ENCODE measurements at places on chromosomes 7 and 10.

DNA sequence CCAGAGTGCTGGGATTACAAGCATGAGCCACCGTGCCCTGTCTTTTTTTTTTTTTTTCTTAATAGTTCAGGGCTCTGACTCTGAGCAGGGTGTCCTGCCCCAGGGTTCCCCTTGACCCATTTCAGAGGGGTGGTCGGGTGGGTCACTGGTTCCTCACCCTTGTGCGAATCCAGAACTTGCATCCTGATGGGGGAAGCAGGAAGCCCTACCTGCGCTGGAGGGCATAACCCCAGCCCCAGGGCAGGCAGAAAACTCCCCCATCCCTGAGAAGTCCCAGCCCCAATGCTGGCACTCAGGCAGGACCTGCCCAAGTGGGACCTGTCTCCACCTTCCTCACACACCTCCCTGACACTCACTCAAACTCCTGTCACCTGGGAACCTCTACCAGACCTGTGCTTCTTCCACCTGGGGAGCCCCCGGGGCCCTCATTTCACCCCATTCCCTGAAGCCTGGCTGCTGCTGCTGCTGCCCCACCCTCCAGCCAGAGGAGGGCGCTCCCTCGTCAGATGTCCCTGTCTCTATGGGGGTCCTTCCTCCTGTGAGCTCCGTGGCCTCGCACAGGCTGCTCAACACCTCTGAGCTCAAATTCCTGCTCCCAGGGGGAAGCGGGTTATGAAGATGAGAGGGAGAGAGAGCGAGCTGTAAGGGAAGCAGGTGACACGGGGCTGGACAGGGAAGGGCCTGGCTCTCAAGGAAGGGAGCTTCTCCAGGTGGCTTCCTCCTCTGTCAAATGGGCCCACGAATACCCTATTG lies 15.1 kb upstream of the ZNF273 start:
- DNase-seq = peak; percentile 60

DNA sequence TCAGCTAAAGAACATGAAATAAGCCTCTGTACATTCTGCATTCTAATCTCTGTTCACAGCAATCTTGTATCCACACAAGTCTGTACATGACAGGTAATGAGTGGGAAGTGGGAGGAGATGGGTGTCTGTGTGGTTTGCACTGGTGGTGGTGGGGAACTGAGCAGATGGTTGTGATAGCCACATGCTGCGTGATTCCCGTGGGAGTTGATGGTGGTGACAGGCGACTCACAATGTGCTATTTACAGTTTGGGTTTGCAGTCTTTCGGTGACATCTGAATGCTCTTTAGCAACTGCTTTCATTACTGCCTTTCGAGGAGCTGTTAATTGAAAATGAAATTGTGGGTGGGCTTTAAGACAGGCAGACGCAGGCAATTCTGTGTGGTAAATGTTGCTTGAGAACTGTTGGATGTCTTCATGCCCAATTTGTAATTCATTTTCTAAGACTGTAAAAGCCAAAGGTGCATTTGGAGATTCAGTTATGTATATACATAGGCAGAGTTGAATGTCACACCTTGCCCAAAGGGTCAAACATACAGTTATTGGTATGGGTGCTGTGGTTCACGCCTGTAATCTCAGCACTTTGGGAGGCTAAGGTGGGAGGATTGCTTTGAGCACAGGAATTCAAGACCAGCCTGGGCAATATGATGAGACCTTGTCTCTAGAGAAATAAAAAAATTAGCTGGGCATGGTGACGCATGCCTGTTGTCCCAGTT lies 308.2 kb downstream of the AUTS2 start:
- peak; percentile 5 for DNase-seq

GRCh38 chr7:4959306-4959705 lies 319 bp upstream of the MMD2 start:
- DNase-seq = no peak

GRCh38 chr7:5607951-5608656 lies 173.4 kb downstream of the RNF216 start:
- DNase-seq = no peak

GRCh38 chr7:1987591-1988532 lies 244.9 kb downstream of the MAD1L1 start:
- peak; percentile 14 for DNase-seq

DNA sequence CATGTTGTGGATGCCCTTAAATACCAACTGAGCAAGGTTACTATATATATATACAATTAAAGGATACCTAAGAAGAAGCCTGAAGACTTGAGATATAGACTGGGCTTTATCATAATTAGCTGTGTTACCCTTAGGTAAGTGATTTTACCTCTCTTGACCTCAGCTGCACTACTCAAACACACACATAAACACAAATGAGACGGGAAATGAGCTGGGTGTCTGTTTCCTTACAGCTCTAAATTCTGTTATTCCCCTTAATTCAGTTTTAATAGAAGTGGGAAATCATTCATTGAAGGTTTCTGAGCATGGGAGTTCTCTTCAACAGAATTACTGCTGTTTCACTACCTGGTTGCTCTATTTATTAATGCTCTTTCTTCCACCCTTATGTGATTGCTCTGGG lies 60.7 kb downstream of the GBF1 start:
- DNase-seq = no peak

- no peak for DNase-seq
Observed at GRCh38 chr10:21712975-21713374, 178.9 kb downstream of the MLLT10 start.

DNA sequence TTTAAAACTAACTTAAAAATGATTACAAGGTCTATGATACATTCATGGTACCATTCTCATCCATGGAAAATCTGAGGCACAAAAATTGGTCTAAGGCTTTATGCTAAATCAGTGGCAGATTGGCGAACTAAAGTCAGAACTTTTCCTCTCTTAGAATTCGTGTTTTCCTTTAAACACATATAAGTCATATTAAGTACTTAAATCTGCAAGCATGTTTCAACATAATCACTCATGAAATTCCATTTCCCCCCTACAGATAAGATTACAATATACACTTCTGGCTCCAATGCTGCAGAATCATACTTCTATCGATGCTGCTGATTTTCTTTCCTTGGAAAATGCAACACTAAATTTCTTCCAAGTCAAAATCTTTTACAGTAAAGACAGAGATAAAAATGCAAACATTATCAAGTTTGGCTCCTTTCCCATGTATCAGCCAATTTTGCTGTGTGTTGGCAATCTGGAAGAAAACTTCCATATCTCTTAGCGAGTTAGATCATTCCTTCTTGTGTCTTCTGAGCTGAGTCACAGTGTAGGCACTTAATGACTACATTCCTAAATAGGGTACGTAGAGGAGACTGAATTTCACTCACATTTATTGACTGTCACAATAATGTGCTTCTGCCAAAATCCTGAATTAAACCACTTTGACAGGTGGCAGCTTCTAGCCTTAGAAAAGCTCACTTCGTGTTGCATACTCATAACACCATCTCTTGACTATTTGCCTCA lies 76.4 kb upstream of the LRRC17 start:
- no peak for DNase-seq

DNA sequence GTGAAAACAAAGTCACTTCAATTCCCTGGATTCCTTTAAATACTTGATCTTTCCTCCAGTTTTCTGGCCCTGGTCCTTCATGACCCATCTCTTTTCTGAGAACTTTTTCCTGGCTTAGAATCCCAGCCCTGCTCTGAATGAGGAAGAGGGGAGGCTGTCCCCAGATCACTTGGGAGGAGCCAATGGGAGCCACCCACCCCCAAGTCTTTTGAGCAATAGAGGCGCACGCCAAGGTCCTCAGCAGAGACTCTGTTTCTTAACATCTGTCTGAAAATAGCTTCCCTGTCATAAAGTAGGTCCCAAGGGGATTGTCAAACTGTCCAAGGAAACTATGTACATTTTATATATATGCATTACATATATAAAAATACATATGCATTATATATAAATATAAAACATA lies 126.8 kb downstream of the ADRA2A start:
- DNase-seq = no peak

- DNase-seq = no peak
Observed at GRCh38 chr10:73732931-73733623, 11.1 kb upstream of the SEC24C start.

- no peak for DNase-seq
Observed at GRCh38 chr10:82609845-82610244, 734.9 kb downstream of the NRG3 start.

DNA sequence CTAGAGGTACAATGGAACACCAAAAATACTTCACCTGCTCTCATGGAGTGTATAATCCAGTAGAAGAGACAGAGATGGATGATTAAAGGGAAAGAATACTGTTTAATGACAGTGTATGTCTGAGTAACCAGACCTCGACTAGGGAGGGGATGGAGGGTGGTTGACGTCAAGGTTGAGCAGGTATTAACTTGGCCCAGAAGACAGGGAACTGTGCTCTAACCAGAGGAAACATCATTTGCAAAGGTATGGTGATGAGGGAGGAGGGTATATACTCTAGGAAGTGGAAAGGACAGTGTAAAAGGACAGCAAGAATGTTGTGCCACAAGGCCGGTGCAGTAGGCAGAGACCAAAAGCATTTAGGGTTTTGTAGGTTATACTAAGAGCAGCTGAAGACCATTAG lies 2.9 kb downstream of the MIOS start:
- DNase-seq = no peak

DNA sequence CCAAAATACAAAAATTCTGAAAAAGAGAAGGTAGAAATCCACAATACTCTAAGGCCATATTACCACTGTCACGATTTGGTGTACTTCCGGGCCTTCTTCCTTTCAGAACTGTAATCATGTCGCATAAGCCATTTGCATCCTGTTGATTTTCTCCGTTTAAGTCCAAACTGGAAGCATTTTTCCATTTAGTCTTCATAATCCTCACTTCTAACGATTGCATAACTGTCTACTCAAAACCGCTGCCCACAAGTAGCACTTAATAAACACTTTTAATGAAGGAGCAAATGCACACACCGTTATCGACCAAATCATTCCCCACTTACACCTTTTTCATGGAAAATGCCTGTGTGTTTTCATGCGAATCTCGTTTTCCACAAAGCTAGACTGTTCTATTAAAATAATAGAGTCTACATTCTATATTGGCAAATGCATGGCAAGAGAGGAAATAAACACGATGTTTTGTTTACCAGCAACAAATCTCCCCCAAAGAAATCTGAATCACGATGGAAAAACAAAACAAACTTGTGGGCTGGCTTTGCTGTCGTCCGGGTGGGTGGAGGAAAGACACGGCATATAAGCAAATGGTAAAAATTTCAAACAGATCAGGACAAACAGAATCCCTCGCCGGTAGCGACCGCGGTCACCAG lies 1.0 kb downstream of the ATE1 start:
- DNase-seq = no peak

GRCh38 chr10:101011517-101012423 lies 12.2 kb downstream of the LZTS2 start:
- no peak for DNase-seq

DNA sequence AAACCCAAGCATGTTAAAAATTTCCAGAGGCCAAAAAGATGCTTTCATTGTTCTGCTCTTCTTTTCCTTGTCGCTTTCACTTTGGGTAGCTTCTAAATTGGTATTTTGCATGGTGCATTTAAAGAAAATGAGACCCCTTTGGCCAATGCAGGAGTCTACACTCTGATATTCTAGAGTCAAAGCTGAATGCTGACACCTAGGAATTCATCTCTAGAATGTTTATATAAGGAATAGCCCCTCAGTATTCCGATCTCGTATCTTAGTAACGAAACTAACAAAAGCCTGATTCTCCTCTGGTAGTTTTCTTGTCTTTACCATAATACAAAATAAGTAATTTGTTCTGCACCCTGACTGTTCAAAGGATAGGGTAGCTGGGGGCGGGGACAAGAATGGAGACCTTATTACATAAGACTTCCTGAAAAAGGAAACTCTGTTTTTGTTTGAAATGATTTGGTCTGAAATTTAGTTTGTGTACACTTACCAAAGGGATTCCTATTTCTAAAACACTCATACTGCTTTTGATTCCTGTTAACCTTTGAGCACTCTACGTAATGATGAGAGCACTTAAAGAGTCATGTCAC lies 17.1 kb downstream of the IKZF1 start:
- no peak for DNase-seq

- peak; percentile 78 for DNase-seq
Observed at GRCh38 chr10:124688889-124689670, 55.1 kb downstream of the FAM53B start.

DNA sequence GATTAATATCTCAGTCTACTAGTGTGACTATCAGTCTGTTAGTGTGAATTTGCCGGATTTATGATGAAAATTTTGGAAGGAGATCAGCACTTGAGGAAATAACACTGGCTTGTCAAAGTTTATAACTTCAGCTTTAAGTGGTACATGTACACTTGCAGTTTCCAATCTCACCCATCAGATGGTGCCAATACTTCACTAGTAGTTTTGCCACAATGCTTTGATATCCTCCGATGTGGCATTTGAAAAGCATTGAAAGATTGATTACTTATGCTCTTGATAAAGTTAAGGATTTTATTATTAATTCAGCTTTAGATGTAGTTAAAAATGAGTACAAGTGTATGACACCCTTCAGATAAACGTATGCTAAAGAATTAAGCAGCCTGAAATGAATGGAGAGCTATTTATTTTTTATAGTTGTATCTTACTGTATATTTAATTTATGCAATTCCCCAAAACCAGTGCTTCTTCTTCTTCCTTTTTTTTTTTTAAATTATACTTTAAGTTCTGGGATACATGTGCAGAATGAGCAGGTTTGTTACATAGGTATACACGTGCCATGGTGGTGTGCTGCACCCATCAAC lies 98.2 kb downstream of the ANLN start:
- DNase-seq = peak; percentile 21

DNA sequence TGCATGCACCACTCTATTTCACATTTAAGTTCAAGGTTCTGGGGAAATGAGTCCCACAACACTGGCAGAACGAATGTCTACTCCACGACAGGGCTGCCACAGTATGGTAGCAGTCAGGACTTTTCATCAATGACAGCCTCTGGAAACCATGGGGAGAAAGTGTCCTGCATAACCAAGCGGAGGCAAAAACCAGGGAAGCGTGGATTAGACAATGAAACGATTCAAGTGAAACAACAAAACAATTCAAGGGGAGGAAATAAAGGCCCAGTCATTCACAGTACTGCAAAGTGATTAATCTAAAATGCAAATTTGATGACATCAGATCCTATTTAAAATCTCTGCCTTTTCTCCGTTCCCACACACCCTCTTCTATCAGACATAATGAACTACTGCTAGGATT lies 168.2 kb downstream of the DPY19L1 start:
- no peak for DNase-seq

- peak; percentile 69 for DNase-seq
Observed at GRCh38 chr10:96719850-96720421, 378 bp downstream of the PIK3AP1 start.

- no peak for DNase-seq
Observed at GRCh38 chr10:85741626-85742300, 624.8 kb downstream of the GRID1 start.

GRCh38 chr10:8811201-8811600 lies 756.7 kb downstream of the GATA3 start:
- DNase-seq = no peak

DNA sequence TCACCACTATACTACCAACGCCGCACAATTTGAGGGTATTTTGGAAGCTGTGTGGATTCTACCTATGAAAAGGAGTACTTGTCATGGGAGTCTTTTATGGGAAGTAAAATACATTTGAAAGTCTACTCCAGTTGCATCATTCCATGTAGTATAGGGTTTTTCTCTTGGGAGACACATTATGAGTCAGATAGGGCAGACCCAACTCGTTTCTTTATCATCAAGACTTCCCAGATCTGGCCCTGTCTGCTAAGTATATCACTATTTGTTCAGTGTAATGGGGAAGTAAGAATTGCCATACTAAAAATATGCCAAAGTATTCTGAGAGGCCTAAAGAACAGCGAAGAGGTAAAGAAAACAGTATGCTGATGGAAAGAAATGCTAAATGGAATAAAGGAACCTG lies 144.2 kb downstream of the SPAG6 start:
- DNase-seq = no peak

- no peak for DNase-seq
Observed at GRCh38 chr10:34241226-34242000, 573.7 kb downstream of the PARD3 start.

GRCh38 chr7:4720225-4720624 lies 38.1 kb downstream of the FOXK1 start:
- no peak for DNase-seq
